NCI-H526 treated with DMSO at 0.1 percent for 48 hours (cell line): ENCODE measurements at places on chromosomes 2 and 18.
A peak's percentile ranks its signal among the peaks of the same experiment; 100 is the strongest.

DNA sequence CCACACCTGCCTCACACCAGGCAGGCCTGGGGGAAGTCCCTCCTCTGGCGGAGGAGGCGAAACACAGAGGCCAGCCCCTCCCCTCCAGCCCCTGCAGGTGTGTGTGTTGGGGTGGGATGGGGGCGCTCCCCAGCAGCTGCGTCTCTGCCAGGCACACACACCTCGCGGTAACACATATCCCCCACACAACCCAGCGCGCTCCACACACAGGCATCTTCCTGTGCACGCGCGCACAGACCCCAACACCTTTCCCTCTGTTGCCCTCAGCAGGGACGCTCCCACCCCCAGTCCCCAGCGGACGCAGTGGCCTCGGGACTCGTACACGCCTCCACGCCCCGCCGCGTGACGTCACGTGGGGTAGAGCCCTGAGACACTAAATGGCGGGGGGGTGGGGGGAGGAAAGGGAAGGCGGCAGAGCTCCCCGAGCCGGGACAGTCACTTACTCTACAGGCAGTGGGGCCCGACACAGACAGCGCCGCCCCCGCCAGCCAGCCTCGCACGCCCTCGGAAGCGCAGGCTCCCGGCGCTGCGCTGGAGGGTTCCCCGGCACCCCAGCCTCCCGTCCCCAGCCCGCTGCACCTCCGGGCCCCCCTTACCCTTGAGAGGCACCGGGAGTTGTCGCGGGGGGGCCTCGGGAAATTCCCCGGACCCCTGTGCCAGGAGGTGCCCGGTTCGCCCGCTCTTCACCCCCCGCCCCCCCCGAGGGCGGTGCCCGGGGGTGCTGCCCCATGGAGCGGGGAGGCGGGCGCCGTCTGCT, at the start of gene WNT10A:
WNT10A (plus strand) TSS at position 751 of the 757 bp plus-strand sequence. CDS start 144 bp downstream, outside the sequence.
- DNase-seq, result no peak

- DNase-seq, result peak; percentile 87
These were observed at the start of gene ALK for GRCh38 chr2:29921560-29921915. TSS of gene ALK (minus strand) at chr2:29921586. CDS start at chr2:29920659, 927 bp downstream.

DNA sequence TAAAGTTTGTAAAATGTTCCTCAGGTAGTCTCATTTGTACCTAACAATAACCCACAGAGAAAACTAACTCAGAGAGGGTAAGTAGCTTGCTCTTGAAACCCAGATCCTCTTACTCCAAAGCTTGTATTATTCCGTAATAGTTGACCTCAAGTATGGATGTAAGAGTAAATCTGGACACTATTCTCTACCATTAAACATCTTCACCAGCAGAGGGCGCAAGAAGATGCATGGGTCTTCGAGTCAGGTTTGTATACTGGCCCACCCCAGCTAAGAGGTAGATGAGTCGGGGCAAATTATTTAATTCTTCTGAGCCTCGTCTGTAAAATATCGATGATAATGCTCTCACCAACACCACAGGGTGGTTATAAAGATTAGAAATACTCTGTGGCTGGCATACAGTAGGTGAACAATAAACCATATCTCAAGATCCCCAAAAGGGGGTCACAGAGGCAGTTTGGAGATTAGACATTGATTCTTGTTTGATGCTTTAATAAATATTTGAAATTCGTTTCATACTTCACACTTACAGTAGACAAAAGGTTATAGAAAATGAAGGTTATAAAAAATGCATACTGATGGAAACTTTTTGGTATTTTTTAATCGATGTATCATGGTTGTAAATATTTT, 3.5 kb upstream of the CABLES1 start:
- peak; percentile 47 for DNase-seq

DNA sequence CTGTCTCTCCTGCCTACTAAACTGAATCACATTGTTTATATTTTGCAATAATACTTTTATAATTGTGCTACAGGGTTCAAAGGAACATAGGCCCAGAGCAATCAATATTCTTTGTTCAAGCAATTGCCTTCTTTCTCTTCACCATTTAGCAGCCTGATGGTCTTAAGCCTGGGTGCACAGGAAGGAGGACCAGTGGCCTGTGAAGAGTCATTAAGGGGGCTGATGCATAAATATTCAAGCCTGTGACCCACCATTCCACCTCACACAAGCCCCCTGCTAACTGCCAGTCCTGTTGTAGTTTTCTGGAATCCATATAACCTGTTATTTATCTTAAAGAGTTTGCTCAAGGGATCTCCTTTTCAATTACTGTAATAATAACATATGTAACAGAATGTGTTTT, 56.0 kb downstream of the ABCA12 start:
- no peak for DNase-seq

DNA sequence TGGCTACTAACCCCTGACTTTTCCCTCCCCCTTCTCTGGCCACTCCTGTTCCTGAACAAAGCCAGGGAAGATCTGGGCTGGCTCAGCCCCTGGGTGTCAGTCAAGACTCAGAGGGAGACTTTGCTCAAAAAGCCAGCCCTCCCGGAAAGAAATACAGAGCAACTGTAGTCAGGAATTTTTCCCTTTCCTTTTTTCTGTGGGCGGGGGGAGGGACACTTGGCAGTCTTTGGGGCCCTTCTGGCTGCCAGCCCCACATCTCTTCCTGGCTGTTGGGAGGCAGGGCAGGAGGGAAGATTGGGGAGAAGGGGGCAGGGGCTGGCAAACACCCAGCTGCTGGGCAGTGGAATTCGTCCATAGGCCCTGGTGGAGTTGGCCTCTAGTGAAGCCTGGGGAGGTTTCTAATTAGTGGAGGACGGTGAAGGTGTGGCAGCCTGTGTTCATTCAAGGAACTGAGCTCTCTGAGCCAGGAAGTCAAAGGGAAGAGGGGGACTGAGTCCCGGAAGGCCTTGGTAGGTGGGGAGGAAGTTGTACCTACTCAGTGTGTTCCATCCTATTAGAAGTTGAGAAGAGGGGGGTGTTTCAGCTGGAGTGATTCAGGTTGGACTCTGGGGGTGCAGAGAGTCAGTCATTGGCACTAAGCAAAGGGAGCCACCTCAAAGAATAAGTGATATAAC, 10.9 kb downstream of the IGFBP2 start:
- no peak for DNase-seq

DNA sequence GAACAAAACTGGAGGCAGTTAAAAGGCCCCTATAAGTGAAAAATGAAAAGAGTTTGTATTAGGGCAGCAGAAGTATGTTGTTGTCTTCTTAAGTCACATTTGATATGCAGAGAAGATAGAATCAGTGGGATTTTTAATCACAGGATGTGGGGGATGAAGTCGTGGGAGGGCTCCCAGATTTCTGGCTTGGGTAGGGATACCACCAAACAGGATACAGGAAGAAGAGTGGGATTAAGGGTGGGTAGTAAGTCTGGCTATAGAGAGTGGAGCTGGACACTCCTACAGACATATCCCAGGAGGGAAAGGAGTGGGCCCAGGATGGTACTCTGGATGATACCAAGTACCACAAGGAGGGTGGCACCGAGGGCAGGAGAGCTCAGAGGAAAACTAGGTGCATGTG, 99.3 kb downstream of the GAREM1 start:
- no peak for DNase-seq

DNA sequence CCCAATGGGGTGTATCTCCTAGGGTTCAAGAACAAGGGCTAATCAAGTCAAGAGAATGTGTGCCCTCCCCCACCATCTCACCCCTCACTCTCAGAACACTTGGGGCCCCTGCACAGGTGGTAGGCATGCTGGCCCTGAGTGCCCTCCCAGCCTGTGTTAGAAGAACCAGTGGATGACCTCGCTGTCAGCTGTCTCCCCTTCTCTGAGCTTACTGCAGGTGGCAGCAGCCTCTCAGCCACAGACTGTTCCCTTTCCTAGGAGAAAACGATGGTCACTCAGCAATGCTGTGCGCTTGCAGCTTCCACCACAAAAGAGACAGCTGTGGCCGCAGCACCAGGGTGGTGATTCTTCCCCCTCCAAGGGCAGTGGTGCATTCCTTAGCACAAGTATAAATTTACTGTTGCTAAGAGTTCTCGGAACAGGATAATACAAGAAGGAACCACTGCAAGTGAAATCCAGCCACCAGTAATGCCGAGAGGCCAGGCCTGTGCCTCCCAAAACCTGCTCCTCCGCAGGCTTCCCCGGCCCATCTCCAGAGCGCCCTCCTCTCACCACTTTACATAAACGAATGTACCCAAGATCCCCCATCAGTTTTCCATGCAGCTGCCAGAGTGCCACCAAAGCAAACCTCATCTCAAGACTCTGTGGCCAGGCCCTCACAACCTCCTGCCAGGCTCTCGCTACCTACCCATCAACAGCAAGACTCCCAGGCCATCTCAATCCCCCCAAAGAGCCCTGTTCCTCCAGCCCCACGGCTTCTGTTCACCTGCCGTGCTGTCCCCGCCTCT, 935 bp upstream of the RAMP1 start:
- DNase-seq, result peak; percentile 96

DNA sequence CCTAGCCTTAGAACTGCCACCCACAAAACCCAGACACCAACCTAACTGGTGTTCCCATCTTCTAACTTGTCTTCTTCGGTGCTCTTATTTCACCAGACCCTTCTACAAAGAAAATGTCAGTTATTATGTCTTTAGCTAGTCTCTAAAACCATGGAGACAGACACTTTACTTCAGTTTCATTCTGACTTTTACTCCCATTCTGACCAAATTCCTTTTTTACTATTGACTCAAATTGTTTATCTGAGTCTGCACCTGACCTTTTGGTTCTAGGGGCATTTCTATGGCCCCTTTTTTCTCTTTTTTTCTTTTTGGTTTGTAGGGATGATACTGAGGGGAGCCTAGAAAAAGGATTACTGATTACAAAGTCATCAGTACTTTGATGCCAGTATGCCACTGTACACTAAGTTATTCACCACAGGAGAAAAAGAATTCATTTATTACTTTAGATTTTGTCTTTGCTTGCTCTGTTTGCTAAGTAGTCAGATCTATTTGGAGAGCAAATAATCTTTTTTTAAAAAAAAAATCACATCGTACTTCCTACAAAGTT, 6.8 kb upstream of the SLC1A4 start:
- no peak for DNase-seq
